ENCODE measurements at places on chromosomes 16 and 17.

GRCh38 chr17:28926366-28926765 lies 23.5 kb upstream of the DHRS13 start:
- DNase-seq, result no peak

DNA sequence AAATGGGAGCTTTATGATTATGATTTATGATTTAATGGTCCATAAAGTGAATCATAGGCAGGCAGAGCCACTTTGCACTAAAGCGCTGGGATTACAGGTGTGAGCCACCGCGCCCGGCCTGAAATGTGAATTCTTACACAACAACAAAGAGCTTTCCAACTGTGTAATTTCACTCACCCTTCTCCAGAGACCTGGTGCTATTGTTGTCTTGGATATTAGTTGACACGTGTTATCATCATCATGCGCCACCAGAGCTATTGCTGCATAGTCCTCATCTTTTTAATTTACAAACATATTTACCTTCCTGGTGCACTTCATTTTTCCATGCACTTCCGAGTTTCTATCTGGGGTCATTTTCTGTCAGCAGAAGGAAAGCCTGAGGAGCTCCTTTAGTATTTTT lies 4.8 kb upstream of the UTS2R start:
- no peak for DNase-seq

GRCh38 chr17:36673637-36674277 lies 72.4 kb downstream of the MRM1 start:
- DNase-seq, result no peak

GRCh38 chr16:50190292-50190691 lies 37.2 kb downstream of the TENT4B start:
- no peak for DNase-seq

DNA sequence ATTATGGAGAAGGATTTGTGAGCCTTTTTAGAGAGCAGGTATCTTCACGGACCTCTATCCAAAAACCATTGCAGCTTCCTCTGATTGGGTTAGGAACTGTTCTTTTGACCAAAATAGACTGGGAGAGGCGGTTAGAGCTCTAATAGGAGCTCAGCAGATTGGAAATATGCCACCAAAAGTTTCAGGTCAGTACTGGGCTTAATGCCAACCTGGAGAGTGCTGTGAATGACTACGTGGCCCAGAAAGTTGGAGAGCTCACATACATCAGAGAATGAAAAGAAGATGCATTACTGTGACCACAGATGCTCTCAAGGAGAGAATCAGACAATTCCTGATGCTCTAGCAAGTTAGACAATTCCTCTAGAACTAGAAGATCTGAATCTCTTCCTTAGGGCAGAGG lies 86.5 kb downstream of the ABCA8 start:
- DNase-seq, result no peak

Data from SW480 (cell line).